ENCODE measurements at places on chromosomes 7 and 10. TPM values are rescaled to one million over a fixed set of nuclear protein-coding genes. Genes with fewer than 3 reads are reported as not detected.

The TUBGCP2 gene
- total RNA-seq: 50.7 TPM

The ADCY1 gene
- 50.7 TPM for total RNA-seq

The PIK3CG gene
- 2.4 TPM for total RNA-seq

The GFRA1 gene
- 4.2 TPM for total RNA-seq

The PPP1R17 gene
- 0.36 TPM for total RNA-seq

The SLC18A3 gene
- total RNA-seq: 0.72 TPM

The FGF8 gene
- 1.1 TPM for total RNA-seq

The NEURL1 gene
- 0.69 TPM for total RNA-seq

The CPN1 gene
- not detected for total RNA-seq

The PWWP2B gene
- total RNA-seq: 7.6 TPM

The CEP55 gene
- total RNA-seq: 3.5 TPM

The SLC29A4 gene
- total RNA-seq: 6.4 TPM

The KIF20B gene
- 12.9 TPM for total RNA-seq

The PDSS1 gene
- total RNA-seq: 8.0 TPM

The GRM3 gene
- not detected for total RNA-seq

The MORN4 gene
- 10.9 TPM for total RNA-seq

The SLC16A9 gene
- total RNA-seq: 3.8 TPM

The DMBT1 gene
- 0.49 TPM for total RNA-seq

The WEE2 gene
- total RNA-seq: 0.33 TPM

The C10orf90 gene
- total RNA-seq: not detected

The CCDC186 gene
- total RNA-seq: 18.5 TPM

The ITGB8 gene
- total RNA-seq: 0.69 TPM

The SHTN1 gene
- 106 TPM for total RNA-seq

The UTF1 gene
- total RNA-seq: 0.38 TPM

The GPR85 gene
- total RNA-seq: 3.0 TPM

The DENND10 gene
- 40.6 TPM for total RNA-seq

The ABCB1 gene
- total RNA-seq: 1.0 TPM

The TLX1 gene
- total RNA-seq: 31.0 TPM

The GSTO2 gene
- 5.9 TPM for total RNA-seq

The HABP2 gene
- total RNA-seq: not detected

The ECHDC3 gene
- total RNA-seq: 6.1 TPM

The ASB10 gene
- not detected for total RNA-seq

The FAS gene
- 23.0 TPM for total RNA-seq

The RADIL gene
- total RNA-seq: 2.4 TPM

The LIMK1 gene
- total RNA-seq: 51.0 TPM

The TRIM56 gene
- total RNA-seq: 5.3 TPM

The PRLHR gene
- not detected for total RNA-seq

The AGMO gene
- not detected for total RNA-seq

The PON3 gene
- total RNA-seq: 50.9 TPM

The HTR5A gene
- total RNA-seq: 0.08 TPM

The CRHR2 gene
- 0.38 TPM for total RNA-seq

The TCAF2 gene
- total RNA-seq: 0.38 TPM

The SFTPA1 gene
- not detected for total RNA-seq

The ASIC3 gene
- total RNA-seq: 3.4 TPM
